GM18507 (cell line): ENCODE measurements at places on chromosomes 3 and 15.

- no peak for DNase-seq
These were observed 83.9 kb upstream of the CDIN1 start for GRCh38 chr15:36495456-36495991.

- no peak for DNase-seq
These were observed 28.5 kb downstream of the EFCAB12 start for GRCh38 chr3:129399895-129400357.

DNA sequence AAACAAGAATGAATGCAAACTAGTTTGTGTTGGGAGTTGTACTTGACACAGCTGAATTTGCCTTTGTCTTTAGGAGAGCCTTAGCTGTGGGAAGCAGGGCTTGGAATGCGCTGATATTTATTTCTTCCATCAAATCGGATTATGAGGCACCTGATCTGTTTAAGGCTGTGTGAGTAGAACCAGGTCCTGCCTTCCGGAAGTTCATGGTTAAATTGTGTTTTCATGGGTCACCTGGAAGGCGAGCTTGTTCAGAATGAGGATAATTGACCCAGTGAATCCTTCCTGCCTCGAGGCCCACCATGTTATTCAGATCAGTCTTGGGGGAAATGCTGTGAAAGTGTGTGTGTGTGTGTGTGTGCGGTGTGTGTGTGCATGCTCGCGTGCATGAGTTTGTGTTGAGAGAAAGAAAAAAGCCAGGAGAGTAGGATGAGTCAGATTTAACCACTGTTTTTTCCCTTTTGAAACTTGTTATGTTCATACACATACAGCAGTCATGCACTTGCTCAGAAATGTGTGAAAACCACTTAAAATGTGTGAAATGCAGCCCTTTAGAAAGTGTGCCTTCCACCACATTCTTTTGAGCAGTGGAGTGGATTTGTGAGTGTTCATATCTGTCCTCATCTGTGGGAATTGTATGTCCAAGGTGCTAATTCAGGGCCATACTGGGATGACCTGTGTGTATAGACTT lies 36.7 kb downstream of the SMAD3 start:
- DNase-seq = no peak

DNA sequence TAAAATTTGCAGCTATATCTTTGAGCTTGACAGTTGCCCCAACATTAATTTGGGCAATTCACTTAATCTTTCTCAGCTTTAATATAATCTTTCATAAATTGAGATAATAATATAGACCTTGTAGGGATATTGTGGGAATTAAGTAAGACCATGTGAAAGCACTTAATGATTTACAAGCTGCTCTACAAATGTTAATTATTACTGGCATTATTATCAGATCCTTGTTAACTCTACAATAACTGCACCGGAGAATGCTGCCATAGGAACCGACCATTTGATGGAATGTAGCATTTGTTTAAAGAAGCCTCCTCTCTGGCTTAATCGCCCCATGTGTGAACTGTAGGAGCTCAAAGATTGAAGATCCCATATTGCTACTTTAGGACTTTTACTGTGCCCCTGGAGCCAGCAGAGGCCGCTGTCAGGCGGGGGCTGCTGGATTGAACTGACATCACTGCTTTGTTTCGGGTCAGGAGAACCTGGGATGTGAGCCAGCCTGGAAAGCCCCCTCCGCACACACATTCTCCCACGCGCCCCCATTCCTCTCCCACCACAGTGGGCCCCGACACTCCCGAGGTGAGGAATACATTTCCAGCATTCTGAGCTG lies 154.2 kb upstream of the TNIK start:
- DNase-seq = no peak

GRCh38 chr3:183038221-183038620 lies 57.9 kb upstream of the DCUN1D1 start:
- no peak for DNase-seq

DNA sequence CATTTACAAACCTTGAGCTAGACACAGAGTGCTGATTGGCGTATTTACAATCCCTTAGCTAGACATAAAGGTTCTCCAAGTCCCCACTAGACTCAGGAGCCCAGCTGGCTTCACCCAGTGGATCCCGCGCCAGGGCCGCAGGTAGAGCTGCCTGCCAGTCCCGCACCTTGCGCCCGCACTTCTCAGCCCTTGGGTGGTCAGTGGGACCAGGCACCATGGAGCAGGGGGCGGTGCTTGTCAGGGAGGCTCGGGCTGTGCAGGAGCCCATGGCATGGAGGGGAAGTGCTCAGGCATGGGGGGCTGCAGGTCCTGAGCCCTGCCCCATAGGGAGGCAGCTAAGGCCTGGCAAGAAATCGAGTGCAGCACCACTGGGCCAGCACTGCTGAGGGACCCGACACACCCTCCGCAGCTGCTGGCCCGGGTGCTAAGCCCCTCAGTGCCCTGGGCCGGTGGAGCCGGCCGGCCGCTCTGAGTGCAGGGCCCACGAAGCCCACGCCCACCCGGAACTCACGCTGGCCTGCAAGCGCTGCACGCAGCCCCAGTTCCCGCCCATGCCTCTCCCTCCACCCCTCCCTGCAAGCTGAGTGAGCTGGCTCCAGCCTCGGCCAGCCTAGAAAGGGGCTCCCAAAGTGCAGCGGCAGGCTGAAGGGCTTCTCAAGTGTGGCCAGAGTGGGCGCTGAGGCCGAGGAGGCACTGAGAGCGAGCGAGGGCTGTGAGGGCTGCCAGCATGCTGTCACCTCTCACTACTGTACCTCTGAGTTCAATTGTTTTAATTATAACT lies 1213.9 kb downstream of the OTOL1 start:
- no peak for DNase-seq

GRCh38 chr15:57167821-57168395 lies 208.4 kb upstream of the CGNL1 start:
- DNase-seq = no peak

DNA sequence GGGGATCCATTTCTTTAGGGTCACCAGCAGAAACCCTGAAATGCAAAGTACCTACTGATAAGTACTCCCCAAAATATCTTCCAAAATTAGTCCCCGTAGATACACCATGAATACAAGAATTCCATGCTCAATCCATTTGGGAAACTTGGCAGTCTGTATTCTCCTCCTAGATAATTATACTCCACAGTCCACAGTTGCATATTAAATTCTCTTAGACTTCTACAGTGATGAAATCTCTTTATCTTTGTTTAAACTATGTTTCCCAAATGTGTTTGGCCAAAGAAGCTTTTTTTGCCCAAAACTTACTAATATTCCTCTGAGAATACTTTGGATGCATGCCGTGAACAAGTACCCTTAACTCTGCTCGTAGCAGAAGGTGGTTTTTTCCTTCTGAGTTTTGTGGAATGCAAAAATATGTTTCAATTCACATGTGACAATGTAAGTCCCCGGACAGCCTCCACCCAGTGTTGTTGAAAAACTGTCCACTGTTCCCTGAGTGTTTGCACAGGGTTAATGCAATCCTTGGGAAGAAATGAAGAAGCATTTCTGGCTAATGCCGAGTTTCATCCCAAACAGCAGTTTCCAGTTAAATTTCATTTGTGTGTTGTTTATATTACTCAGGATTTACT lies 126.7 kb downstream of the ARNT2 start:
- DNase-seq = no peak

DNA sequence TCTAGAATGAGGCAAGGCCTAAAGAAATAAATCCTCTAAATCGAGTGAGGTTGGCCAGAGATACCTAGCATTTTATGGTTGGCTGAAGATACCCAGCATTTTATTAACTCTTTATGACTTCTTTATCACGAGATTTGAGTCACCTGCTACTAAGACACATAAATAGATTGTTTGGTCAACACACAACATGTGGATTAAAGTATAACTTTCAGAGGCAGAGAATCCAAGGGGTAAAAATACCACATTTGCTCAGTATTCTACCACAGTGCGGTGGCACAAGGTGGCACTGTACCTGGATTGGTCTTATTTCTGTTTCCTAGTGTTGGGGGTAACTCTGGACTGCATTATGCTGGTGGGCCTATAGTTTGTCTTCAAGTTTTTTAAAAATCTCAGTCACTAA lies 27.0 kb upstream of the VILL start:
- DNase-seq = no peak

- DNase-seq = no peak
These were observed 466.3 kb upstream of the EPHA3 start for GRCh38 chr3:88641033-88641604.

DNA sequence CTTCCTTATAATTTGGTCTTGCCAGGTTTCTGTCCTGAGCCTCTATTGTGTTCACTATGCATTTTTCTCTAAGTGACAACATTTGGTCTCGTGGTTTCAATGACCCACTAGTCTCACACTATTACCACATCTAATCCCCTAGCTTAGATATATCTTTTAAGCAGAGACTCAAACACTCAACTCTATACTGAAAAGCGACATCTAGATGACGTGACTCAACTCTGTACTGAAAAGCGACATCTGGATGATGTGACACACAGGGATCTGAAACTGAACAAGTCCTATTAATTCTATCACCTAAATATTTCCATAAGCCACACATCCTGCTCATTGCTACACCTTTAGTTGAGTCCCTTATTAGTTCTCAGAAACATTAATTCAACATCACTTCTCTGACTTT lies 141.7 kb upstream of the MBNL1 start:
- DNase-seq = peak; percentile 38

DNA sequence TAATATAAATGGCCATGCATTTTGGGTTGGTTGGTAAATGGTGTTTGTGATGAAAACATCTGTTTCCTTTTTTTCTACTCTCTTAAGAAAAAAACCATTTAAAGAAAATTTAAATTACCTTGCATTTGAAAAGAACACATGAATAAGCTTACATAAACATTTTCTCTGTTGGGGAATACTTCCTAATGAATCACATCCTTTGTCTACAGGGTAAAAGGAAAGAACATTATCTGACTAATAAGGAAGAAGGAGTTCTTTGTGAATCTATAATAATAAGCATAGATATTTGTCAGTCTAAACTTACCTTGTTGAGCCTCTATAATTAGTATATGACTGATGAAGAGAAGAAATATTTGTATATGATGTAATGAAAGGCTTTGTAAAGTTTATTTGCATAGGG lies 254.1 kb upstream of the ZNF717 start:
- DNase-seq = no peak

DNA sequence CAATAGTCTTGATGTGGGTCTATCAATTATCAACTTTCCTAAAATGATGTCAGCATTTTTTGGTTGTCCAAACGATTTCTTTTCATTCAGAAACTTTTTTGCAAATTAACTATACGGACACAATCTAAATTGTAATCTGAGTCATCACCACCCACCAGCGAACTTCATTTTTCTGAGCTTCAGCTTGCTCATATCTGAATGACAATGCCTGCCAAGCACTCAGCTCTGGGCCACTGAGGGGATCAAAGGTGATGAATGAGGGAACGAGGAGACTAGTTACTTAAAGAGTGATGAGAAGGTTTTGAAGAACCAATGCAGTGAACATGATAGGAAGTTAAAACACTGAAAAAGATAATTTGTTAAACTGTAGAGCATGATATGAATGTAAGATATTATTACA lies 14.9 kb upstream of the TBC1D23 start:
- no peak for DNase-seq

- DNase-seq = no peak
These were observed 168.8 kb upstream of the TLE3 start for GRCh38 chr15:70266412-70267121.

GRCh38 chr3:126969586-126969985 lies 13.3 kb upstream of the PLXNA1 start:
- no peak for DNase-seq

DNA sequence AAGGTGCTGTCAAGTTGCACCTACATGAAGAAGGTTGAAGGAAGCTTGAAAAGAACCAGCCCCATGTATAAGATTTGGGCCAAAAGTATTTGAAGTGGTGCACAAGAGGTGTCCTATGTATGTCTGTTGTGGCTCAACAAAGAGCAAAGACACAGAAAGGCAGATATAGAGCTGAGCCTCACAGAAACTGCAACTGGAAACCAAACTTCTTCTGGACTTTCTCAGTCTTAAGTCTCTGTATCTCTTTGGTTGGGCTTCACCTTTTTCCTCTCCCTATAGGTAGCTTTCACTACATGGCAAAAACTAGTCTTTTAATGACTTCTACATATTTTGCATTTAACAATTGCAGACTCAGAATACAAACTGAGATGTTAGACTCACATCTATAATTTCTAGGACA lies 8.8 kb upstream of the CMC1 start:
- DNase-seq = no peak

GRCh38 chr3:151377768-151378385 lies 6.7 kb downstream of the P2RY12 start:
- no peak for DNase-seq

DNA sequence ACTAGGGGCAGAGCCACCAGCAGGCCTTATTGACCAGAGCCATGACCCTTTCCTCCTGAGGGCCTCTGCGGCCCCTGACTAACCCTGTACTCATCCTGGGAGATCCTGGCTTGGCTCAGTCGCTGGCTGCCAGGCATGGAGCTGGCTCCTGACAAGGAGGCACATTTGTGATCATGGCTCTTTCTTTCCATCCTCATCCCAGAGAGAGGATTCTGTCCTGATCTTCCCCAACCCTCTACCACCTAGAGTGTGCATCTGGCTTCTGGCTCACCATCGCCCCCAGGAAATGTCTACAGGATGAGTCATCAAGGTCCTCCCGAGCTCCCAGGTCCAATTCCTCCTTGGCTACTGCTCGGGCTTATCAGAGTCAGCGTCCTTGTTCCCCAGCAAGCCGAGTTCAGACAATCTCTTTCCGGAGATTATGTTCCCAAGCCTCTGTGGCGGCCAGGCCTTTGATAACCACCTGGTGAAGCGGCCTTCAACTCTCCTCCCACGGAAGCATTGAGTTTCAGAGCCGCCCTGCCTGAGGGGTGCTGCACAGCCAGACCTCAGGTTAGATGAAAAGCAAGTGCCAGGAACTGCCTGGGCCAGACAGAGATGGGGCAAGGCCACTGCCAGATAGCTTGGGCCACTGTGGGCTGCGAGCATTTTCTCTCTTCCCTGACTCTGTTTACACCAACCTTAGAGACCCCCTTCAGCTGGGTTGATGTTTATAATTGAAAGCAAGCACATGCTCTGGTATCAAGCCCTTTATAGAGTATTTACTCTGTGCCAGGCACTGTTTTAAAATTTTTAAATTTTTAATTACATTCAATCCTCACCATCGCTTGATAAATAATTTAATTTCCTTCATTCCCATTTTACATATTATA lies 44.3 kb upstream of the MRPS22 start:
- DNase-seq = no peak
